ENCODE measurements at places on chromosomes 12 and 14. TPM values are rescaled to one million over a fixed set of nuclear protein-coding genes. Genes with fewer than 3 reads are reported as not detected.

Gene PIWIL1
- total RNA-seq: not detected

Gene HOXC9
- not detected for total RNA-seq

- no peak for DNase-seq
Measured at GRCh38 chr12:85580562-85581168, 255.5 kb downstream of the RASSF9 start.

GRCh38 chr12:131511391-131511802, 199.5 kb upstream of the SFSWAP start:
- DNase-seq: peak; percentile 63
